ENCODE measurements at places on chromosomes 6 and 20.

GRCh38 chr6:32991972-32992371, 17.4 kb downstream of the HLA-DOA start:
- no peak for DNase-seq

GRCh38 chr6:166097914-166098522, 69.6 kb downstream of the TBXT start:
- DNase-seq, result peak; percentile 23

GRCh38 chr20:62237514-62237800, 864 bp upstream of the OSBPL2 start:
- no peak for DNase-seq

DNA sequence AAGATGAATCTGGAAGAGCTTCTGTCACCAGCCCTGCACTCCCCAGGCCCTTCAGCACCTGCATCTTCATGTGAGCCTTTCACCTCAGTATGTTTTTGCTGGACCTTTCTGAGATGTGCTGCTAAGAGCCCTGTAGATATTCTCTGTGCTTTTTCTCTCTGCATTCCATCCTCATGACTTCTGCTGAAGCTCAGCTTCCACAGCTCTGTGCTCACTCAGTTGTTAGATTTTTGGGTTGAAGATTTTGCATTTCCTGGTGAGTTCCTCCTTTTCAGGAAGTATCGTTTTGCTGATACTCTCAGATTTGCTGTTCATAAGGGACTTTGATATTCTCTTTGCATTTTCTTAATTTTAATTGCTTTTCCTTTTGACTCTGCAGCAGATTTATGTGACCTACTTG, 18.3 kb downstream of the KIAA1586 start:
- no peak for DNase-seq

DNA sequence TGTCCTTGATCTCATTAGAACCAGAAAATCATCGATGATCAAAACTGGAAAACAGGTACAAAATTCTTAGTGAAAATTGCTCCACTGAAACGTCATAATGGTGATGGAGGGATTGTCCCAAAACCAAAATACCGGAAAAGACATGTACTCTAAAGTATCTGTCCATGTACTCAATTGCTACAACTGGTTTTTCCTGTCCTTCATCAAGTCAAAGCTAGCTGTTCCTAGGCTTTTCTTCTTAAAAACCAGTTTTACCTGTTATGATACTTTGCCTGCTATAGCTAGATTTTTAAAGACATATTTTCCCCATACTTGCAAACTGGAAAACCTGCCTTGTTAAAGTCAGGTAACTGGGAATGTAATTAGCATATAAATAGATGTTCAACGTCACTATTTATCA, 50.5 kb upstream of the LRRC1 start:
- no peak for DNase-seq

- DNase-seq, result no peak
Observed at GRCh38 chr20:6566821-6567220, 200.7 kb upstream of the BMP2 start.

DNA sequence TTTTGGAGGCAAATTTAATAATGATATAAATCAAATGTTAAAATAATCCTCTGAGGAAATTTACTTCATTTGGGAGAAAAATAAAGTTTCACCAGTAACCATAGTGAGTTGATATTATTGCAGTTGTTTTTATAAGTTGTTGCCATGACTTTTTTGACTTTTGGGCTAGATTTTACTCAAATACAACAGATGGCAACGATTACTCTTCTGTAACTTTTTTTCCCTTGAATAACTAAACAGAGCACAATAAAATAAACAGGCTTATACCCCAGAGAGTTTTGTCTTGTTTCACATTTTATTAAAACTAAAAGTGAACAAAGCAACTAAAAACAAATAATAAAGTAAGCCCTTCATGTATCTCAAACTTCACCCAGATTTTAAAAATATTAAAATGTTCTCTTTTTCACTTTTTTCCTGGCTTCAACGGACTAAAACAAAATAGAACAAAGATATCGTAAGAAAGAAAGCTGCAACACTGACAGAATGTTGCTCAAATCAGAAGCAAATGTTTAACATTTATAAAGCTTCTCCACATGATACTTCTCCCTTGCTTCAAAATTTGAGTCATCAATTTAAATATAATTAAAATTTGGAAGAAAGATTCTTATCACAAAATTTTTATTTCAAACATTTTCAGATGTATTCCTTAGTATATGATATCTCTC, 42.5 kb upstream of the BMP5 start:
- DNase-seq, result no peak

DNA sequence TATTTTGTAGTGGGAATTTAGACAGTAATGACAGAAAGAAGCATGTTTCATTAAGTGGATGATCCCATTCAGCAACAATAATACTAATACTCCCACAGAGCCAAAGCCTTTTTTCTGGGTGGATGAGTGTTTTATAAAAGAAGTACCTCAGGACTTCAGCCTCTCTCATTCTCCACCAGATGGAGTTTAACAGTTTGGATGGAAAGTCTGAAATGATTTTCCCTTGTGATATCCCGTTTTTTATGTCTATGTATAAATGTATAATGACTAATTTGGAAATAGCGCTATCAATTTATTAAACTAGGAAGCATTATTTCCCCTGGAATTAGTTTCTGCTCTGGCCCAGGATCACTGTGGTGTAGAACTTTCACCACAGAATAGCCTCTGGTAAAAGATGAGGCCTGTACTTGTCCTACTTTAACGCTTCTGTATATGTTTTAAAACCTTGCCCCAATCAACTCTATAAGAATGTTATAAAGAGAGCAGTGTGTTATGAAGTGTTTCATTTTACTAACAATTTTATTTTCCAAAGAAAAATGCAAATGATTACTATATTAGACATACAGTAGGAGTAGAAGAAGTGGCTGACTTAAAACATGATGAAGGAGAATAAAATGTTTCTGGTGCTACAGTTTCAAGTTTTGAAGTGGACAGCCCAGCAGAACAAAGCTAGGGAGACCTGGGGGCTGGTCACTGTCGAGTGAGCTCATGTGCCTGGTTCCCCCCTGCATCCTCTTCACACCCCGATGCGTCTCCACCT, 135.6 kb downstream of the HIVEP1 start:
- no peak for DNase-seq

GRCh38 chr20:47561603-47562583, 60.2 kb downstream of the NCOA3 start:
- DNase-seq, result no peak

Measured in NCI-H524 treated with DMSO at 0.1 percent for 48 hours (cell line).